ENCODE measurements at places on chromosomes 16 and 17.
A peak's percentile ranks its signal among the peaks of the same experiment; 100 is the strongest.

DNA sequence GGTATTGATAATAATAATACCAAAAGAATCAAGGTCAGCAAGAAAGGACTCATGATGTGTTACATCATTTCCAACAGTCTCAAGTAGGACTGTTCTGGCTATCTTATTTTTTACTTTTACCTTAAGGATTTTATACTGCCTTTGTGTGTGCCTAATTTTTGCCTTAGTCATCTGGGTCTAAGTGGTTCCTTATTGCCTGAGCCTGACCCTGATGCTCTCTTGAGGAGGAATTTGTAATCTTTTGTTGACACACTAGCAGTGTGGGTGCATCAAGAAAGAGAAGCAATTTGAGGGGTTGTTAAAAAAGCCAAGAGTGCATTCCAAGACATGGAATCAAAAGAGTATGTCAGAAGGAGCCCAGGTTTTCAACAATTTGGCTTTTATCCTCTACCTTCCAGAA lies 59.3 kb downstream of the TMEM100 start:
- no peaks in the 10 kb centered on the region for H3K27me3 ChIP-seq
- no peak overlapping the region for H3K4me3 ChIP-seq
- no peak for DNase-seq
- no peak overlapping the region for H3K27ac ChIP-seq
- H3K36me3 ChIP-seq: no peaks in the 10 kb centered on the region

DNA sequence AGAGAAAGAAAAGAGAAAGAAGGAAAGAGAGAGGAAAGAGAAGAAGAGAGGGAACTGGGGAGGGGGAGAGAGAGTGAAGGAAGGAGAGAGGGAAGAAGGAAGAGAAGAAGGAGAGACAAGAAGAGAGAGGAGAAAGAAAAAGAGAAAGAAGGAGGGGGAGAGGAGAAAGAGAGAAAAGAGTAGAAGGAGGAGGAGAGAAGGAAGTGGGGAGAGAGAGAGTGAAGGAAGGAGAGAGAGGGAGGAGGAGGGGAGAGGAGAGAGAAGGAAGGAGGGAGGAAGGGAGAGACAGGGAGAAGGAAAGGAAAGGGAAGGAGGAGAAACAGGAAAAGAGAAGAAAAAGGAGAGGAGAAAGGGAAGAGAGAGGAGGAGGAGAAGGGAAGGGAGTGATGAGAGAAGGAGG lies 208.5 kb downstream of the MAF start:
- no peak overlapping the region for H3K27ac ChIP-seq
- no peak for DNase-seq
- H3K4me1 ChIP-seq: no peaks in the 10 kb centered on the region
- no peaks in the 10 kb centered on the region for H3K27me3 ChIP-seq
- no peak overlapping the region for H3K4me3 ChIP-seq
- H3K36me3 ChIP-seq: no peaks in the 10 kb centered on the region

DNA sequence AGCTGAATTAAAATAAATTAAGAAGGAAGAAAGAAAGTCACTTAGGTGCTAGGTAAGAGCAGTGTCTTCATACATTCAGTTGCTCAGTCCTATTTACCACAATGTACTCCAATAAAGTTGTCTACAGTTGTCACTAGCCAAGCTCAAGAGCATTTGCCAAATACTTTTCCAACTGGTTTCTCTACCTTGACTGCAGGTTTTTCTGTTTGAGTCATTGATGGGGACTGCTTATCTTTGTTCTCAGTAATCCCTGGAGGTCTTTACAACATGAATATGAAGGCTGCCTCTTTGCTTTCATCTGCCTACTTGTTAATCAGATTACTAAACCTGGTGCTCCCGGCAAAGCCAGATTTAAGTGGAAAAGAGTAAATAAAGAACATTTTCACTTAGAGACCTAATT lies 64.6 kb upstream of the CLEC18B start:
- H3K27me3 ChIP-seq: no peaks in the 10 kb centered on the region
- peaks cover 27% of the 10 kb centered on the region for H3K36me3 ChIP-seq
- no peaks in the 10 kb centered on the region for H3K4me1 ChIP-seq
- no peak overlapping the region for H3K27ac ChIP-seq

- H3K36me3 ChIP-seq: peaks cover 22% of the 10 kb centered on the region
- H3K4me3 ChIP-seq: no peak overlapping the region
- H3K27ac ChIP-seq: no peak overlapping the region
- H3K27me3 ChIP-seq: no peaks in the 10 kb centered on the region
- DNase-seq: peak; percentile 27
Observed at GRCh38 chr17:32943206-32943605, 15.3 kb downstream of the TMEM98 start.

GRCh38 chr17:79657036-79657435 lies 46.2 kb upstream of the RBFOX3 start:
- DNase-seq: no peak
- no peak overlapping the region for H3K4me3 ChIP-seq
- H3K27me3 ChIP-seq: no peaks in the 10 kb centered on the region
- no peaks in the 10 kb centered on the region for H3K36me3 ChIP-seq
- H3K27ac ChIP-seq: no peak overlapping the region

- no peaks in the 10 kb centered on the region for H3K36me3 ChIP-seq
- H3K4me1 ChIP-seq: peaks cover 23% of the 10 kb centered on the region
Observed at GRCh38 chr17:4789701-4789950, 862 bp downstream of the GLTPD2 start.

- no peak for DNase-seq
- no peaks in the 10 kb centered on the region for H3K36me3 ChIP-seq
- no peak overlapping the region for H3K4me3 ChIP-seq
- no peaks in the 10 kb centered on the region for H3K4me1 ChIP-seq
Observed at GRCh38 chr17:69188064-69188463, 40.6 kb downstream of the ABCA10 start.

DNA sequence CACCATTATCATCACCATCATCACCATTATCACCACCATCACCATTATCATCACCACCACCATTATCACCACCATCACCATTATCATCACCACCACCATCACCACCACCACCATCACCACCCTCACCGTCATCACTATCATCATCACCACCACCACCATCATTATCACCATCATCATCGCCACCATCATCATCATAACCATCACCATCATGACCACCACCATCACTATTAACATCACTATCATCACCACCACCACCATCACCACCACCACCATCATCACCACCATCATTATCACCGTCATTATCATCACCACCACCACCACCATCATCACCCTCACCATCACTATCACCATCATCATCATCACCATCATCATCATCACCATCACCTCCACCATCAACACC lies 9.1 kb downstream of the FOXL1 start:
- H3K27me3 ChIP-seq: no peaks in the 10 kb centered on the region
- no peak overlapping the region for H3K4me3 ChIP-seq
- peaks cover 54% of the 10 kb centered on the region for H3K4me1 ChIP-seq
- H3K36me3 ChIP-seq: no peaks in the 10 kb centered on the region
- peak overlapping the region; percentile 98 for H3K27ac ChIP-seq

GRCh38 chr17:50421308-50422051 lies 4.5 kb upstream of the ACSF2 start:
- no peak for DNase-seq
- H3K4me3 ChIP-seq: peak overlapping the region; percentile 8
- H3K36me3 ChIP-seq: no peaks in the 10 kb centered on the region

- no peak overlapping the region for H3K27ac ChIP-seq
- DNase-seq: peak; percentile 14
- no peaks in the 10 kb centered on the region for H3K36me3 ChIP-seq
- no peaks in the 10 kb centered on the region for H3K27me3 ChIP-seq
- peaks cover 11% of the 10 kb centered on the region for H3K4me1 ChIP-seq
Observed at GRCh38 chr17:83155128-83156121, 76.0 kb downstream of the METRNL start.

GRCh38 chr17:66831383-66832210 lies 3.3 kb upstream of the CACNG5 start:
- H3K36me3 ChIP-seq: no peaks in the 10 kb centered on the region
- H3K4me3 ChIP-seq: no peak overlapping the region
- no peaks in the 10 kb centered on the region for H3K4me1 ChIP-seq
- no peak for DNase-seq

- H3K27me3 ChIP-seq: no peaks in the 10 kb centered on the region
- H3K27ac ChIP-seq: no peak overlapping the region
- peaks cover 20% of the 10 kb centered on the region for H3K36me3 ChIP-seq
- H3K4me3 ChIP-seq: no peak overlapping the region
- H3K4me1 ChIP-seq: no peaks in the 10 kb centered on the region
Observed at GRCh38 chr17:61684818-61685217, 93.8 kb upstream of the NACA2 start.

DNA sequence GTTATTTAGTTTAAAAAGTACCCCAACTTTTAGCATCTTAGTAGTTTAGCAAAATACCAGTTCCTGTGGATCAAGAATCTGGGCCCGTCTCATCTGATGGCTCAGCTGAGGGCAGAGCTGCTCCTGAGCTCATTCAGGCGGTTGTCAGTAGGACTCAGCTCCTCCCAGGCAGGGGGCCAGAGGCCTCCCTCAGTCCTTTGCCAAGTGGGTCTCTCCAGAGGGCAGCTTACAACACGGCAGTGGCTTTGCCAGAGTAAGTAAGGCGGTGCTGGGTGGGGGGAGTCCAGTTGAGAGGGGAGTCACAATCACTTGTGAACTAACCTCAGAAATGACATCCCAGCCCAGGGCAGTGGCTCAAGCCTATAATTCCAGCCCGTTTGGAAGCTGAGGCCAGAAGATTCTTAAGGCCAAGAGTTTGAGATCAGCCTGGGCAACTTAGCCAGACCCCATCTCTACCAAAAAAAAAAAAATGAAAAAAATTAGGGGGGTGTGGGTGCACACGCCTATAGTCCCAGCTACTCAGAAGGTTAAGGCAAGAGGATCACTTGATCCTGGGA lies 81.5 kb upstream of the MED9 start:
- no peaks in the 10 kb centered on the region for H3K36me3 ChIP-seq
- H3K27me3 ChIP-seq: no peaks in the 10 kb centered on the region
- no peaks in the 10 kb centered on the region for H3K4me1 ChIP-seq
- H3K4me3 ChIP-seq: no peak overlapping the region
- no peak overlapping the region for H3K27ac ChIP-seq
- DNase-seq: no peak

DNA sequence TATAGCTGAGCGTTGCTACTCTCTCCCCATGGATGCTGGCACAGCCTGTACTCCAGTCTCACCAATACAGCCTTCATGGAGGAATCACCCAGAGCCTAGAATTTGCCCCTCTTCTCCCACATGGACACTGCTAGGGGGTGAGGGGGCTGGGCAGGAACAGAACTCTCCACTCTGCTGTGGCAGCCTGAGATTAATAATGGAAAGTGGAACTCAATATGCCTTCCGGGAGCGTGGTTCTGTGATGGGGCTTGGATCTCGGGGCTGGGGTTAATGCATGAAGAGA lies 1.2 kb downstream of the SLC9A5 start:
- H3K36me3 ChIP-seq: no peaks in the 10 kb centered on the region
- no peaks in the 10 kb centered on the region for H3K27me3 ChIP-seq
- peaks cover 32% of the 10 kb centered on the region for H3K4me1 ChIP-seq

DNA sequence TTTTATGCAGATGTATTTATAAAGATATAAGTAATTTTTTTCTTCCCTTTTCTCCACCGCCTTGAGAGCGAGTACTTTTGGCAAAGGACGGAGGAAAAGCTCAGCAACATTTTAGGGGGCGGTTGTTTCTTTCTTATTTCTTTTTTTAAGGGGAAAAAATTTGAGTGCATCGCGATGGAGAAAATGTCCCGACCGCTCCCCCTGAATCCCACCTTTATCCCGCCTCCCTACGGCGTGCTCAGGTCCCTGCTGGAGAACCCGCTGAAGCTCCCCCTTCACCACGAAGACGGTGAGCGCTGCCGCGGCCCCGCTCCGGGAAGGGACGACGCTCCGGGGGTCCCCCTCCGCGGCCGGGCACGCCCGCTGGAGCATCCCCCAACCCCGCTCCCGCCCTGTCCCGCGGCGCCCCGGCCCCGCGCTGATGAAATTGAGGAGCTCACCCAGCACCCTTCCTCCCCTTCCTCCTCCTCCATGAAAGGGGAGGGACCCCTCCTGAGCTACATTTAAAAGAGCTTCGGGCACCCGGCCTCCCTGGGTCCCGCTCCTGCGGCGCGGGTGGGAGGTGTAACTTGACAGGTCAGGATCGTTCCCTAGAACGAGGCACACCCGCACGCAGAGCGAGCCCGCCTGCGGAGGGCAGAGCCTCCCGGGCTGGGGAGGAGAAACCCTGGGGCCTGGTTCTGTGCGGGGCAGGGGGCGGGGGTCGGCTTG lies 706 bp downstream of the HLF start:
- H3K27me3 ChIP-seq: peaks cover 47% of the 10 kb centered on the region
- H3K27ac ChIP-seq: no peak overlapping the region
- H3K4me3 ChIP-seq: peak overlapping the region; percentile 10
- H3K36me3 ChIP-seq: no peaks in the 10 kb centered on the region
- peaks cover 5% of the 10 kb centered on the region for H3K4me1 ChIP-seq
- no peak for DNase-seq

DNA sequence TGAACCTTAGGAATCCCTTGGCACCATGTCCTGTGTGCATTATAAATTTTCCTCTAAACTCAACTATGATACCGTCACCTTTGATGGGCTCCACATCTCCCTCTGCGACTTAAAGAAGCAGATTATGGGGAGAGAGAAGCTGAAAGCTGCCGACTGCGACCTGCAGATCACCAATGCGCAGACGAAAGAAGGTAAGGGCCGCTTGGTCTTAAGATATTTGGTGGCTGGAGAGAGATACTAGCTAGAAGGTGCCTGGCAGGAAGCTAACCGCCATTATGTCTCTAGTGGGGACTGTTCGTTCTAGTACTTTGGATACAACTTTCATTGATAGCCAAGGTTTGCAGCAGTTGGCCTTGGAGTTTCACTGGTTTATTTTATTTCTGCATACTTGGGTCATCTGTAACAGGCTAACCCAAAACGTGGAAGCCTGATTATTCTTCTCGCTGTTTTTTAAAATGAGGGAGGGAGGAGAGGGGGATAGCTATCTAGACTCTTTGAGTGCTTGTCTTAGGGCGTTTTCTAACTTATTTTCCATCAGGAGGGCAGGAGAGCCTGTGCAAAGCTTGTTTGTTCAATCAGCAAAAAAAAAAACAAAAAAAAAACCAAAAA lies 1.3 kb downstream of the RBBP6 start:
- peaks cover 26% of the 10 kb centered on the region for H3K4me1 ChIP-seq
- H3K27me3 ChIP-seq: no peaks in the 10 kb centered on the region
- peak overlapping the region; percentile 98 for H3K27ac ChIP-seq
- DNase-seq: peak; percentile 4
- peak overlapping the region; percentile 96 for H3K4me3 ChIP-seq
- H3K36me3 ChIP-seq: no peaks in the 10 kb centered on the region

DNA sequence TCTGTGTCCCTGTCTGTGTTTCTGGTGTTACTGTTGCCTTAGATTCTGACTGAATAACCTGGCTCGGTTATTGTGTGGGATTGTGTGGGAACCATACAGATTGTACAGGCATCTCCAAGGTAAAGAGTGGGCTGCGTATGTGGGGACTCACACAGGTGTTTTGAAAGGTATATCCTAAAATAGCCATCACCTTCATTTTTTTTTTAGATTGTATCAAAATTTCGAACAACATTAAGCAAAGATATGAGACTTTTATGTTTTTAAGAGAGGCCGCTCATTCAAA lies 53.5 kb downstream of the ATP2C2 start:
- no peaks in the 10 kb centered on the region for H3K36me3 ChIP-seq
- DNase-seq: no peak
- no peak overlapping the region for H3K4me3 ChIP-seq
- no peaks in the 10 kb centered on the region for H3K4me1 ChIP-seq
- peaks cover 9% of the 10 kb centered on the region for H3K27me3 ChIP-seq

GRCh38 chr16:49078104-49078503 lies 203.5 kb downstream of the CBLN1 start:
- no peak overlapping the region for H3K4me3 ChIP-seq
- H3K4me1 ChIP-seq: no peaks in the 10 kb centered on the region

- H3K36me3 ChIP-seq: no peaks in the 10 kb centered on the region
- H3K4me1 ChIP-seq: peaks cover 3% of the 10 kb centered on the region
- peak overlapping the region; percentile 74 for H3K4me3 ChIP-seq
- no peak for DNase-seq
- H3K27ac ChIP-seq: peak overlapping the region; percentile 85
- H3K27me3 ChIP-seq: no peaks in the 10 kb centered on the region
Observed at GRCh38 chr16:53209429-53209828, 154.6 kb downstream of the CHD9 start.

GRCh38 chr16:87472935-87473334 lies 19.9 kb downstream of the ZCCHC14 start:
- no peaks in the 10 kb centered on the region for H3K4me1 ChIP-seq
- no peaks in the 10 kb centered on the region for H3K36me3 ChIP-seq
- DNase-seq: no peak

Data from astrocyte (in vitro differentiated cells and primary cell).